Spleen (tissue), 13 donors: ENCODE measurements at places on chromosomes 11 and 22.

DNA sequence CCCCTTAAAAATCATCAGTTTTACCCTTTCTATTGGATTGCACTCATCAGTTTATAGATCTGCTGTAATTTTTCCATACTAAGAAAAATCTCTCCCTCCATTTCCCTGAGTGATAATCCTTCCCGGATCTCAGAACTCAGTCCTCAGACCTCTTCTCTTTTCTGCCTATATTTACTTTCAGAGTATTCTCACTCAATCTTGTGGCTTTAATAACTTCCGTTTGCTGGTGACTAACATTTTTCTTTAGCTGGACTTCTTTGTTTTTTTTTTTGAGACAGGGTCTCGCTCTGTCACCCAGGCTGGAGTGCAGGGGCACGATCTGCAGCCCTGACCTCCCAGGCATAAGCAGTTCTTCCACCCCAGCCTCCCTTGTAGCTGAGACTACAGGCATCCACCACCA lies 10.4 kb downstream of the ATXN10 start:
- no peak for DNase-seq
- no peak overlapping the region for H3K4me3 ChIP-seq
- no peak overlapping the region for H3K27ac ChIP-seq
- H3K27me3 ChIP-seq: no peaks in the 10 kb centered on the region
- H3K36me3 ChIP-seq: no peaks in the 10 kb centered on the region

GRCh38 chr11:69670158-69670845 lies 4.9 kb downstream of the LTO1 start:
- H3K36me3 ChIP-seq: no peaks in the 10 kb centered on the region
- no peaks in the 10 kb centered on the region for H3K27me3 ChIP-seq
- peak; percentile 89 for DNase-seq
- no peak overlapping the region for H3K27ac ChIP-seq

DNA sequence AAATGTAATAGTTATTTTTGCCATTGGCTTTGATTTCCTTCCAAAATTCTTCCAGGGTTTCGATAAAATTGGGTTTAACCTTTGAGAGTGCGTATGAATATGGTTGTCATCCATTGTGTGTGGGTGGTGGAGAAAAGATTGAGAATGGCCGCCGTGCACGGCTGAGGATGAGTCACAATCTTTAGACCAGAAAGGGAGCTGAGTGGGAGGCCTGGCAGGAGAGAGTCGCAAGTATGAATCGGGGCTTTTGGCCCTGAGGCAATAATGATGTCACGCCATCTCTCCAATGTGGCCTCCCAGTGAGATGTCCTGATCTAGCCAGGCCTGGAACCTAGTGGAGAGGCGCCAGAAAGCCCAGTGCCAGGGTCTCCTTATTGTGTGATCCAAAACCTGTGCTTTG lies 33.1 kb upstream of the SMPD1 start:
- no peak overlapping the region for H3K4me3 ChIP-seq
- no peaks in the 10 kb centered on the region for H3K4me1 ChIP-seq
- H3K27ac ChIP-seq: no peak overlapping the region
- H3K27me3 ChIP-seq: no peaks in the 10 kb centered on the region
- DNase-seq: no peak

GRCh38 chr11:17401841-17402240 lies 13.4 kb upstream of the KCNJ11 start:
- peaks cover 9% of the 10 kb centered on the region for H3K4me1 ChIP-seq
- DNase-seq: no peak
- no peaks in the 10 kb centered on the region for H3K36me3 ChIP-seq
- H3K27ac ChIP-seq: no peak overlapping the region
- H3K4me3 ChIP-seq: no peak overlapping the region

GRCh38 chr11:112163875-112164685 lies at the start of gene IL18:
IL18 (minus strand) TSS chr11:112164094; CDS start chr11:112155053, 9,041 bp downstream.
- DNase-seq: peak; percentile 84
- peak within 1 kb of the TSS; percentile 27 for H3K4me3 ChIP-seq
- peak within 1 kb of the TSS; percentile 90 for H3K27ac ChIP-seq
- H3K36me3 ChIP-seq: no peaks in the 10 kb centered on the region

DNA sequence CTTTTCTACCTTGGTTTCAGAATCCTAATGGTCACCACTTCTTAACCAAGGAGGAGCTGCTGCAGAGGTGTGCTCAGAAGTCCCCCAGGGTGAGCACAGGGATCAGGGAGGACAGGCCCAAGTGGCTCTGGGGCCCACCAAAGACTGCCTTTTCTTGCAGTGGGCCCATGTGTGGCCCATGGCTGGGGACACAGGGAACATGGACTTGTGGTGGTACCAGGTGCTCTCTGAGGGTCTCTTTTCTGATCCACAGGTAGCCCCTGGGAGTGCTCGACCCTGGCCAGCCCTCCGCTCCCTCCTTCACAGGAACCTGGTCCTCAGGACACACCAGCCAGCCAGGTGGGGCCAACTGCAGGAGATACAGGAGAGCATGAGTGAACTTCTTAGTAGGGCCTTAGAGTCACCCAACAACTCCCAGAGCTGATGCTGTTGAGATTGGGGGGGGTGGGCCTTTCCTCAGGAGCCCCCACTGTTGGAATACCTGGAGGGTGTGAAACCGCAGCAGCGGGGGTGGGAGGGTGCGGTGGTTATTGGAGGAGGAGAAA lies 2.0 kb downstream of the MUS81 start:
- peak; percentile 76 for DNase-seq
- H3K4me3 ChIP-seq: no peak overlapping the region
- H3K36me3 ChIP-seq: peaks cover 5% of the 10 kb centered on the region
- peak overlapping the region; percentile 98 for H3K27ac ChIP-seq
- H3K4me1 ChIP-seq: peaks cover 60% of the 10 kb centered on the region

DNA sequence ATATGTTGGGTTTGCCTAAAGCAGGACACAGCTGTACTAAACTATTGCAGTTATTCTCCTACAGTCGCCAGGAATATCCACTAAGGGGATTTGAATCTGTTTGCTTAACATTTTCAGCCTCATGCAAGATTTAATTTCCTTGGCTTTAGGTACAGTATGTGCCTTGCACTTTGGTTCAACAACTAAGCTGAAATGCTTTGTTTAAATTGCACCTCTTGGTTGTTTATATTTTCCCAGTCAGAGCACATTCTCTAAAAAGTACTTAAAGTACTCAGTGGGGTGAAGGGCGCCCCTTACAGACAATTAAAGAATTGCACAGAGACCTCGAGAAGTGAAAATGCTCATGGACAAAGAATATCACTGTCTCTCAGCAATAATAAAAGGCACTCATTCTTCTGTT lies 107.8 kb upstream of the MTNR1B start:
- DNase-seq: no peak
- no peaks in the 10 kb centered on the region for H3K27me3 ChIP-seq
- no peak overlapping the region for H3K4me3 ChIP-seq
- no peaks in the 10 kb centered on the region for H3K36me3 ChIP-seq
- no peaks in the 10 kb centered on the region for H3K4me1 ChIP-seq

- peaks cover 32% of the 10 kb centered on the region for H3K27me3 ChIP-seq
- no peak overlapping the region for H3K27ac ChIP-seq
- no peak for DNase-seq
- H3K36me3 ChIP-seq: no peaks in the 10 kb centered on the region
These were observed 2.5 kb upstream of the NPAS4 start for GRCh38 chr11:66418168-66418985.

GRCh38 chr22:29701155-29701999 lies 18.4 kb upstream of the CABP7 start:
- H3K27me3 ChIP-seq: no peaks in the 10 kb centered on the region
- no peak overlapping the region for H3K27ac ChIP-seq
- H3K36me3 ChIP-seq: peaks cover 23% of the 10 kb centered on the region
- H3K4me3 ChIP-seq: no peak overlapping the region
- peaks cover 23% of the 10 kb centered on the region for H3K4me1 ChIP-seq

- no peak overlapping the region for H3K4me3 ChIP-seq
- H3K27me3 ChIP-seq: no peaks in the 10 kb centered on the region
- no peaks in the 10 kb centered on the region for H3K36me3 ChIP-seq
- H3K27ac ChIP-seq: no peak overlapping the region
These were observed 19.7 kb downstream of the SCUBE2 start for GRCh38 chr11:9071692-9072091.

DNA sequence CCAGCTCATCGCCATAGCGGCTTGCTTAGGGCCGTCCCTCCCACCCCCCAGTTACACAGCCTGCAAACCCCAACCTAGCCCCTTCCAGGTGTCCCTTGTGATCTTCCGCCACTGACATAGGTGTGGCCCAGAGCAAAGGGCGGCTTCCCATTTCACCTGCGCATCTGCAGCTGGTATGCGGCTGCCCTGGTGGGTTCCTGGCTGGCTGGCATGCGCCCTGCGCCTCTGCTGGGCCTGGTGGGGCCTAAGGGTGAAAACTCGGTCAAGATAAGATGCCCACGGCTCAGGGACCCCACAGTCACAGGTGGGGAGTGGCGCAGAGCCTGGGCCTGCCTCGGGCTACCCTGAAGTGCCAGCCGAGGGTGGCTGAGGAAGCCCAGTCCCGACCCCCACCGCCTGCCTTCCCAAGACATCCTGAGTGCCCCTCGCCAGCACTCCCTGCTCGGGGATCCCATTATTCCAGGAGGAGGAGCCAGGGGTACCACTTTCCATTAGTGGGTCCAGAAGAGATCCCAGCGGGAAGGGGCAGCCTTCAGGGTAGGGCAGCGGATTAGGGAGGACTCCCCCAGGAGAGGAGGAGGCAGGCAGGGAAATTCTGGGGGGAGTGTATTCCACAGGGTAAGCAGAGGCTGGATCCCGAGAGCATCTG lies 36.9 kb upstream of the KCNQ1OT1 start:
- no peak overlapping the region for H3K27ac ChIP-seq
- no peaks in the 10 kb centered on the region for H3K27me3 ChIP-seq
- DNase-seq: no peak
- H3K36me3 ChIP-seq: no peaks in the 10 kb centered on the region
- no peak overlapping the region for H3K4me3 ChIP-seq

GRCh38 chr11:134479206-134480135 lies 67.4 kb upstream of the B3GAT1 start:
- H3K36me3 ChIP-seq: no peaks in the 10 kb centered on the region
- H3K4me3 ChIP-seq: no peak overlapping the region
- no peaks in the 10 kb centered on the region for H3K27me3 ChIP-seq
- H3K27ac ChIP-seq: no peak overlapping the region

DNA sequence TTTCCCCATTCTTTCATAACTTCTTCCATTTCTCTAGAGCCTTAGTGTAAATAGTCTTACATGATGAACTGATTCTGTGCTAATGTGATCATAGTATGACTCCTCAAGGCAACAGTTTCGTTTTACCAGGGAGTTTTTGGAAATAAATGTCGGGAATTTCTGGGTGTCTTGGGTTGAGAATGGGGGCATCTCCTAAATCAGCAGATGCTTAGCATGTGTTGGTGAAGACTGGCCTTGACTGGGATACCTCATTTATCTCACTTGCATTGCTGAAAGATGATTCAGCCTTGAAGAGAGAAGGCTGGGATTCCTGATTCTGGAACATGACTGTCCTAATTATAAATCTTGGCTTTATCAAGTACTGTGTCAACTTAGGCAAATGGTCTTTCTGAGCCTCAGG lies 115.7 kb upstream of the C11orf87 start:
- H3K27me3 ChIP-seq: no peaks in the 10 kb centered on the region
- no peaks in the 10 kb centered on the region for H3K36me3 ChIP-seq
- H3K4me3 ChIP-seq: no peak overlapping the region

- peaks cover 27% of the 10 kb centered on the region for H3K36me3 ChIP-seq
- peak overlapping the region; percentile 57 for H3K27ac ChIP-seq
- no peak for DNase-seq
- H3K4me1 ChIP-seq: peaks cover 23% of the 10 kb centered on the region
- H3K27me3 ChIP-seq: no peaks in the 10 kb centered on the region
- H3K4me3 ChIP-seq: no peak overlapping the region
These were observed 51.0 kb downstream of the CD6 start for GRCh38 chr11:61022311-61023085.

GRCh38 chr11:71223081-71223405 lies 29.3 kb downstream of the SHANK2 start:
- H3K36me3 ChIP-seq: no peaks in the 10 kb centered on the region
- no peak overlapping the region for H3K27ac ChIP-seq
- H3K4me1 ChIP-seq: no peaks in the 10 kb centered on the region
- no peak overlapping the region for H3K4me3 ChIP-seq
- DNase-seq: peak; percentile 33
